ENCODE measurements at places on chromosomes 2 and 18.

GRCh38 chr2:108825736-108826135 is 39.2 kb downstream of the CCDC138 start:
- DNase-seq: no peak

DNA sequence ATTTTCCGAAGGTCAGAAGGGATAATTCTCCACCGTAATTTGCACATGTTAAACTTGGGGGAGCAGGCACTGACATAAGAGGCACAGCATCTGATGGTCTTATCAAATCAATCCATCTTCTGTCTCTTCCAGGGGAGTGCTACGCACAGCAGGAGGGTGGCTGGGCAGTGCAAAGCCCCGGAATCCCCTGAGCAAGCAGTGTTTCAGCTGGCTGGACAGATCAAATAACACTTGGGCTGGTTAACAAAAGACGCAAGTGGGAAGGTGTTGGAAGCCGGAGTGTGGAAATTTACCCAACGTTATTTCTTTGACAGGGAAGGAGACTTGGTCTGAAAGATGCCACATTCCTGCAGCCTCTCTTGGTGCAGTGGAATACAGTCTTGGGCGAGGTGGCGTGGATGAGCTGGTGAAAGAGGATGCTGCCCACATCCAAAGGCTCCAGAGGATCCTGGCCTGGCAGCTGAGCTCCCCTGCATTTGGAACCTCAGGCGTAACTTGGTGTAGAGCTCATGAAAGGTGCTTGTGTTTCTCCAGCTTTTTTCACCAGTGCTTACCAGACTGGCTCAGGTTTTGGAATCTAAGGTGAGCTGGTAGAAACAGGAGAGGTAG is 103.0 kb downstream of the MAPK4 start:
- no peak for DNase-seq

GRCh38 chr2:6822406-6822805 is 43.3 kb downstream of the CMPK2 start:
- DNase-seq: no peak

GRCh38 chr18:70181015-70181414 is 24.5 kb downstream of the RTTN start:
- DNase-seq: no peak

GRCh38 chr2:118978064-118978463 is 36.1 kb downstream of the MARCO start:
- no peak for DNase-seq

- no peak for DNase-seq
Measured at GRCh38 chr18:59379772-59380522, 20.9 kb upstream of the LMAN1 start.

DNA sequence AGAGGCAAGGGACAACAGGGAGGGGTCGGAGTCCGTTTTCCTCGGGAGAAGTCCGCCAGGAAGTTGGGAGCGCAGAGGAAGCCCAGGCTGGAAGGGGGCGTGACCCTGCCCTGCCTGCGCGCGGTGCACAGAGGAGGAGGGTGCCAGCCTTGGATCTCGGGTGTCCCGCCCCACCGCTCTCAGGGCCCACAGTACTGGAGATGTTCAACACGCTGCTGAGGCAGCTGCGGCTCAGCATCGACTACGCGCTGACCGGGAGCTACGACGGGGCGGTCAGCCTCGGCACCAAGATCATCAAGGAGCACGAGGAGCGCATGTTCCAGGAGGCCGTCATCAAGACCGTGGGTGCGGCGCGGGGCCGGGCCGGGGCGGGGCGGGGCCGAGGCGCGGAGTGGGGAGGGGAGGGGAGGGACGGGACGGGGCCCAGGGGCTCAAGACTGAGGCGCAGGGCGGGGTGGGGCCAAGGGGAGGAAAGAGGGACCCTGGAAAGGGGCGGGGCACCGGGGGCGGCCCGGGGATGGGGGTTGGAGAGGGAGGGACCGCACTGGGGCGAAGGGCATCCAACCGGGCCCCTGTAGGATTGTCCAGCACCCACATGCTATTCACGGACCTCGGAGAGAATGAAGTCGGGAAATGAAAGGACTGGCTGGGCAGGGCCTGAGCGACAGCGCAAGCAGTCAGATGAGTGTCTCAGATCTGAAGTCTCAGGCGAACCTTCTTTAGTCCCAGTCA is 36.6 kb downstream of the POMC start:
- DNase-seq: no peak

GRCh38 chr2:98556344-98557033 is 51.8 kb downstream of the COA5 start:
- DNase-seq: no peak

DNA sequence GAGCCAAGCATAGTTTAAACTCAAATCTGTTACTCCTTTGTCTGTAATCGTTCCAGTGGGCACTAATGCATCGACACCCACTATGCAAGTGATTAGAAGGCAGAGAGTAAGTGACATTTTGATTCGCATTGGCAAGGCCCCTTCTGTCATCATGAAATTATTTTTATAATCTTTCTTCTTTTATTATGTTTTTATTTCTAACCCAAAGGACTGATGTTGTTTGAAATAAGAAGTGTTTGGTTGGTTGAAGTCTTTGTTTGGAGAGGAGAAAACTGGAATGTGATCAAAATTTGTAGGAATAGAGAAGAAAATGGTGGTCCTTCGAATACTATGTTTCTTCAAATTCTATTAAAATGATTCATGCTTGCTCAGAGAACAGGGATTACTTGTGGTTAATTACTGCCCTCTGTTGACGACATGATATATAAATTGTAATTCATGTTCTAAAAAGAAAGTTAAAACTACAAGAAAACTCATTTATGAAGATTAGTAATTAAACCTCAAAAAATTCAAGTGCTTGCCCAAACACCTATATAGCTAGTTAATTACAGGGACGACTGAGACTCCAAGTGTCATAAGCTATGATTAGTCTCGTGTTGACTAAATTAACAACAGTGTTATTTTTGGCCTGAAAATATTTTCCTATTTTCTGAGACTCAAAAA is 26.4 kb upstream of the TFPI start:
- no peak for DNase-seq

DNA sequence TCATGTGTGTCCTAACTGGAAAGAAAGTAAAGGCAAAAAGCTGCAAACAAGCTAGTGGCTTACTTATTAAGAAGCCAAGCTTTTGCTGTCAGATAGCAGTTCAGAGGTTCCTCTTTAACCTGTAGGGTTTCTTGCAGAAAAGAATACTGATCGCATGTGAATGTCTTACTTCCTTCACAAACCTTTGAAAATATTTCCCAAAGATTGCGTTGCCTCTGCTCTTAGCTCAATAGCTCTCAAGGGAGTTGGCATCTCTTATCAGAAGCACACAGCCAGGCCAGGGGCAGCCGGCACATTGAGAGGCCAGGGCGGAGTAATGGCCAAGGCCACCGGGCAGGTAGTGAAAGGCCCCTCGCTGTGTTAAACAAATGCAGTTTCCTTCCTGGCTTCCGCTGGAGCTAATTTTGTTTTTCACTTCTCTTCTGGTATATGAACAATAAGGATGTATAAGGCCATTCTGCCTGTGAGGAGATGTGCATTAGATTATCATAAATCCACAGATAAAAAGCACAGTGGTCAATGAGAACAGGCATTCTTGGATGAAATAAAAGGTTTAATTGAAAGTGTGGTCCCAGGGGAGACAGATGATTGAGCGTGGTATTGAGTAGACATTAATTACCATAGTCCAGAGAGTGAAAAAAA is 542.4 kb upstream of the NRP2 start:
- DNase-seq: no peak

DNA sequence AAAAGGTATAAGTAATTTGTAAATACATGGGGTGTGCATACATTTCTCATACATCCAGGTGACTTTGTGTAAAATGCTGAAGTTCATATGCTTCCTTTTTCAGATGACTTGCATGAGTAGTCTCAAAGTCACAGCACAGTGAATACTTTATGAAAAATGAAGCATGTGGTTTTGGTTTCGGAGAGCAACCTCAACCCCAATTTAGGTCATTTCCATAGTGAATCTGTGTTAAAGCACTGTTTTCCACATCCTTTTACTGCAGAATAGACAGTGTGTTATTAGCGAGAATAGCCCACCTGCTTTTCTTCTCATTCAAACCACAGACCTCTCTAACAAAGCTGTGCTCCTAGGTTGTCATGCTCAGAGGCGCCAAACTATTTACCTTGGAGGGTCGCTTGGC is 204.4 kb upstream of the RASGRP3 start:
- no peak for DNase-seq

DNA sequence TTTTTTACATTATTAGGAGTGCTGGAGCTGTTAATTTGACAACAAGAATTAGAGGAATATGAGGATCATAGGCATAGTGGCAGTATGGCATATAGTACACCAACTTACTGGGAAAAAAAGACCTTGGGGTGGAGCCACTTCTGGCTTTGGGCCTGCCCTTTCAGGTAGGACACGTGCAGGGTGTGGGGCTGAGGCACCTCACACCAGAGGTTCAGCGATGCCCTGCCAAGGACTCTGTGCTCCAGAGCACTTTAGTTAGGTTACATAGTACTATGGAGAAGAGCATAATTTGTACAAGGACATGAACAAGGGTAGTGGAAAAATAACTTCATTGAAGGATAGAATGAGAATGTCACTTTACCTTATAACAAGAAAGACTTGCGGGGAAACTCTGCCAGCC is 77.1 kb upstream of the CD302 start:
- no peak for DNase-seq
